Suppressor macrophage treated with lipopolysaccharide for 1 hour (primary cell): ENCODE measurements at places on chromosomes 4 and X.
A peak's percentile ranks its signal among the peaks of the same experiment; 100 is the strongest.

- DNase-seq: no peak
Observed at GRCh38 chr4:69874507-69874906, 14.6 kb upstream of the SULT1E1 start.

DNA sequence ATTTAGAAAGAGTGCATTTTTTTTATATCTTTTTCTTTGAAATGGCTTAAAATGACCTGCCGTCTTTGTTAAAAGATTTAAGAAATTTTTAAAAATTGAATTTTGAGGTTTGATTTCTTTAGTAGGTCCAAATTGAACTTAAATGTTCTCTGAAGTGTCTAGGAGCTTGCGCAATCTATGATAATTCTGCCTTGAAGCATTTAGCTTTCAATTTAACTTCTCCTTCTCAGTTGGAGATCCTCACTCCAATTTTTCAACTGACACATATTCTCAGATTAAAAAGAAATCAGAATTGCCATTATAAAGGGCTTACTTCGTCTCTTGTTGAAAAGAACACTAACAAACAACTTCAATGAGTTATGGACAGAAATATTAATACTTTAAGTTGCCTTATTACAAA is 273.5 kb downstream of the TMA16 start:
- peak; percentile 45 for DNase-seq

GRCh38 chr4:82697561-82697960 is 101.0 kb downstream of the SCD5 start:
- DNase-seq: no peak

GRCh38 chr4:10460313-10461047 is 3.3 kb upstream of the ZNF518B start:
- no peak for DNase-seq

- DNase-seq: peak; percentile 60
Observed at GRCh38 chr4:145909281-145909715, 29.3 kb downstream of the ZNF827 start.

DNA sequence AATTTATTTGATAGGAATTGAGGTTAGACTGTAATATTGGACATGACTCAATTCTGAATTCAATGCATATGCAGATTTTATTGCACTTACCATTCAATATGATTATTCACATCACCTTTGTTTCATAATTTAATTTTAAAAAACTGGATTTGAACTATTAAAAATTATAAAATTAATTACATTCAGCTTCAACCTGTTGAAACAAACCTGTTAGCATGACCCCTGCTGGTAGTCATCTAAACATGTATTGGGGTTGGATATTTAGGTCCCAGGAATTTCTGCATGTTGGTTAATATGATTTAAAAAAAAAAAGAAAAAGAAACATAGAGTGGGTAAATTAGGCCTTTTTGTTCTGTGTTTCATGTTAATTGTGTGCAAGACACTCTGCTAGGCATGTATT is 85.9 kb downstream of the ARSJ start:
- DNase-seq: no peak

DNA sequence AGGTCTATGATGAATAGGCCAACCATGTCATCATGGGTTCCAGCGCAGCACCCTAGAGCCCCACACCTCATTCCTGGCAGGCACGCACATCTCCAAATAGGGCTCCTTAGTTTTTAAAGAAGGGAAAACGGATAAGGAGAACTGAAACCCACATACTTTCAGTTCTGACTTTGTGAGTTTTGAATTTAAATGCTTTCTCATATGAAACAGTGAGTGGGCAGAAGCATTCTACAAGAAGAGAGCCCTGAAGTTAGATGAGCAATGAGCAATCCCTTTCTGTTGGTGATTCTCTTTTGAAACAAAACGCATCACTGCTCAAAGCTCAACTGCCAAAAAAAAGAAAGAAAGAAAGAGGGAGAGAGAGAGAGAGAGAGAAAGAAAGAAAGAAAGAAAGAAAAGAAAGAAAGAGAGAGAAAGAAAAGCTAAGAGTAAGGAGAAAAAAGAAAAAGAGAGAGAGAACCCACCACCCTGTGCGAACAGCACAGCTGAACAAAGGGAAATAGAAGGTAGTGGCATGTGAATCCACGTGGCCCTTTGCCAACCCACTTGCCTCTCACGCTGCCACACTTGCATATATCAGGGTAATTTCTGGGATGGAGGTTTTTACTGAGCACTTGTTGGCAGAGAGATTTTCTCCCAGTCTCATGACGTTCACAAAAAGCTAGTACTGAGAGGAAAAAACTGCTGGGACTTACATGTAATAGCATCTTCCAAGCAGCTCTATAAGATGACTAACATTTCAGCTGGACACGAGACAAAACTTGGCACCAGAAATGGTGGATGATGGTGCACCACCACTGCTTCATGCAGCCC is 31.0 kb downstream of the TMSB4X start:
- peak; percentile 86 for DNase-seq

DNA sequence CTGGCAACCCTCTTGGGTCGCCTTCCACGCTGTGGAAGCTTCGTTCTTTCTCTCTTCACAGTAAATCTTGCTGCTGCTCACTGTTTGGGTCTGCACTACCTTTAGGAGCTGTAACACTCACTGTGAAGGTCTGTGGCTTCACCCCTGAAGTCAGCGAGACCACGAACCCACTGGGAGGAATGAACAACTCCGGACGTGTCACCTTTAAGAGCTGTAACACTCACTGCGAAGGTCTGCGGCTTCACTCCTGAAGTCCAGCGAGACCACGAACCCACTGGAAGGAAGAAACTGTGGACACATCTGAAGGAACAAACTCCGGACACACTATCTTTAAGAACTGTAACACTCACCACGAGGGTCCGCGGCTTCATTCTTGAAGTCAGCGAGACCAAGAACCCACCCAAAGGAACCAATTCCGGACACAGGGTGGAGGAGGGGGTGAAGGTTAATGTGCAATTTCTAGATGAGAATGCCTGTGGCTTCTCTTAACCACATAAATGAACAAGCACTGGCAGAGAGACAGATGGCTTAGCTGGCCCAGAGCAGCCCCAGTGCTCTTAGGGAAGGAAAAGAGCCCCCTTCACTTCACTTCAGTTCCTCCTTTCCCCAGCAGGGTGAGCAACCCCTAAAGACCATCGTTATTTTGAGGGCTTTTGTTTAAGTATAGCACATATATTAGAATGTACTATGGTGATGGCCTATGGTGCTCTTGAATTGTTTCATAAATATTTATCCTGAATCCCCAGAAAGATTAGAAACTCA is 73.0 kb downstream of the LUZP4 start:
- no peak for DNase-seq

DNA sequence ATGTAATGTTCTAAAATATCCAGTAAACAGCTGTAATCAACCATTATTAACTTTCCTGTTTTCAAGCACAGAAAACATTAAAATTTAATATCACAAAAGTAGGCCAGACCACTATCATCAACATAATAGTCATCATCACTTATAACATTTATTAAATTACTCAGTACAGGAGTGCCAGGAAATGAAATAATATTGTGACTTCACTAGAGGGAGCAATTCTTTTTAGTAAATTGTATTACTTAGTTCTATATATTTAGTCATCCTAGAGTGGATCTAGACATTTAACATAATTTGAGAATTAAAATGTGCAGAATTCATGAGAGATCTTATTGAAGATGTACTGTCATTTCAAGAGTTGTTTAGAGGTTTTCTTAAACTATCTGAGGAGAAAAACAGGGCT is 33.6 kb downstream of the PITX2 start:
- DNase-seq: no peak

DNA sequence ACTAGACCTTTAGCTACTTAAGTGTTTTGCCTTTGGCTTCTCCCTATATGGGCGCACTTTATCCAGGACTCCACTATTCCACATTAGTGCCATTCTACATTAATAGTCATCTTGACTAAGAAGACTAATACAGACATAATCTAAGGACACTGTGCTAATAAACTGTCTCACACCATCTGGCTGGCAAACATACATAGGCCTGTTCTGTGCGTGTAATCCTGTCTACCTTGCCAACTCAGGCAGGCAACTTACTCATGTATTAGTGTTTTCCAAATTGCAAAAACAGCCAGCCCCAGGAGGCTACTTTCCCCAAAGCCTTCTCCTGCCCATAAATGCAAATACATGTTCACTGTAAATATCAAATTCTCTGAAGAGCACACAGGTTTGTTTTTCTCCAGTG is 587.3 kb downstream of the TMA16 start:
- DNase-seq: no peak

DNA sequence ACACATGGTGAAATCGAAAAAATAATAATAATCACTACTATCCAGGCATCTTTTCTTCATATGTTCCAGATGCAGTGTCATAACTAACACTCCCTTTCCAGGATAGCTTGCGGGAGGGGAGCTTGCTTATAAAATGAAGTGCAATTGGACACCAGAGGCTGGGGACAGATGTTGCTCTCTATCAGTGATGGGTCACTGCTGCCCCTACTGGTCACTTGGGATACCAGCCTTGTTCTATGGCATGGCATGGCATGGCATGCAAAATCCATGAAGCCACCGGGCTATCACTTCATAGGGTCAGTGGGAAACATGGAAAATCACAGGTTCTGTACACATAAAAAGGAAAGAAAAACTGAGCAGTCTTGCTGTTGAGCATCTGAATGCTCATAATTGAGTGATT is 168.1 kb downstream of the GLRA2 start:
- DNase-seq: no peak

DNA sequence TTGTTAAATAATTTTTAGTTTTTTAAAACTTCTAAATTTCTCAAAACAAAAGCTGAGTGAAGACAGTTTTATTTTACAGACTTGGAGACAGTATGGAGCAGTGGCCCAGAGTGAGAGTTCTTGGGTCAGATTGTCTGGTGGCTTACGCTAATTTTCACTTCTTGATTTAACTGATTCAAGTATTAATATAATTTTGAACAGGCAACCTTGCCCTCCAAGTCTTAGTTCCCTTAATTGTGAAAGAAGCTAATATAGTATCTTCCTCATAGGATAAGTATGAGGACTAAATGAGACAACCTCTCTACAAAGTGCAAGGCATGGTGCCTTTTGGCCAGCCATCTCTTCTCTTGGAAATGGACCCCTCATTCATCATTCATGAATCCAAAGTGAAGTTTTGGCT is 25.4 kb downstream of the ATP7A start:
- peak; percentile 37 for DNase-seq

GRCh38 chr4:1582227-1582626 is 101.9 kb downstream of the FAM53A start:
- no peak for DNase-seq

DNA sequence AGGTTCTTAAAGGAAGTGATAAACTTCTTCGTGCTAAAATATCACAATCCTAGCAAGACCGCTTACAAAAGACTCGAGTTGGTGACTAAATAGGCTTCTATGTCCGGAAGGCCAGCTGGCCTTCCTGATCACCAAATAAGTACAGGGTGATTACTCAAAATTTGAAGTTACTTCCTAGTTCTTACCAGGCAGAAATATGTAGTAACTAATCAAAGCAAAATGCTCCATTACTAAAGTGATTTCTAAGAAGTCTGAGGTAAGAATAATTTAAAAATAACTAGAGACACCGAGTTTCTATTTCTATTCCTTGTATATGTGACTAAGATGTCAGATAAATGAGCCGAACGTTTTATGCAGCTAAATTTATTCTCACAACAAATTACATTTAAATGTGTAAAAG is 62.2 kb downstream of the NSUN7 start:
- DNase-seq: peak; percentile 93

DNA sequence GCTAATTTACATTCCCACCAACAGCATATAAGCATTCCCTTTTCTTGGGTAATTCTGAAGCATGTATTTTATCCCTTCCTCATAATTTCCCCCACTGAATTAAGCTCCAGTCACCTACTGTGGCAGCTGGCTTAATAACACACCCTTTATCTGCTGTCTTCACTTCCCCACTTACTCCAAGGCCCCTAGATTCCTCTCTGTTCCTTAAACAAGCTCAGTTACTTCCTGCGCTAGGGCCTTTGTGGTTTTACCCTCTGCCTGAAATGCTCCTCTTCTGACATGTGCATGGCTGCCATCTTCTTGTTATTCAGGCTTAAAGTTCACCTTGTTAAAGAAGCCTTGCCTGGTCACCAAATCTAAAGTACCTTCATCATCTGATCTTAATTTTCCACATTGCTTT is 47.2 kb upstream of the RPS6KA3 start:
- DNase-seq: peak; percentile 39

DNA sequence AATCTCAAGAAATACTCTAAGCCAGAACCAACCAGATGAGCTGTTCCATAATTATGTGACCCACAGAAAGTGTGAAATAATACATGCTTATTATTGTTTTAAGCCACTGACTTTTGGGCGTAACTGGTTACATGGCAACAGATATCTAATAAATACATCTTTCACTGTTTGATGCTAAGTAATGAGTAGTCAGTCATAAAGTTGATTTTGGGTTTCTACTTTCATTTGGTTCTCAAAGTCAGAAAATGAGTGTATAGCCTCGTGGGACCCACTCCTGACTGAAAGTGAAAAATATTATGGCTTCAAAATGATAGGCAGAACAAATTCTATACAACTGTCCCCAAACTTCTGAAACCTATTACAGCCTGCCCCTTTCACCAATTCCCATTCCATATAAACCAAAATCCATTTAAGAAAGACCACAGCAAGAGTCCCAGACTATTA is 88.0 kb upstream of the CBR4 start:
- no peak for DNase-seq

DNA sequence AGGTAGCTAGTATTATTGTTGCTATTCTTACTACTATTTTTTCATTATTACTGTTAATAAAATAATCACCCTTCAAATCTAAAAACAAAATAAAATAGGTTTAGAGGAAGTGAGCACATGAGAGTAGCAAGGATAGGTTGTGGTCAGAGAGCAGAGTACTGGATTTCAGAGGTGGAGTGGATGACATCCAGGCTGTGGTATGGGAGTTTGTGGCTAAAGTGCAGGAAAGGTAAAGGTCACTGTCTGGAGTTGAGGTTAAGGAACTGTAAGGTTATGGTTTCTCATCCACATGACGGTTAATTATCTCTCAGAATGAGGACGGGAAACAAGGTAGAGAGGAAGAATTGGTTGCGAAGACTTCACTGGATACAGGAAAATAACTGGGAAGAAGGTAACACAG is 27.7 kb downstream of the STEEP1 start:
- no peak for DNase-seq

DNA sequence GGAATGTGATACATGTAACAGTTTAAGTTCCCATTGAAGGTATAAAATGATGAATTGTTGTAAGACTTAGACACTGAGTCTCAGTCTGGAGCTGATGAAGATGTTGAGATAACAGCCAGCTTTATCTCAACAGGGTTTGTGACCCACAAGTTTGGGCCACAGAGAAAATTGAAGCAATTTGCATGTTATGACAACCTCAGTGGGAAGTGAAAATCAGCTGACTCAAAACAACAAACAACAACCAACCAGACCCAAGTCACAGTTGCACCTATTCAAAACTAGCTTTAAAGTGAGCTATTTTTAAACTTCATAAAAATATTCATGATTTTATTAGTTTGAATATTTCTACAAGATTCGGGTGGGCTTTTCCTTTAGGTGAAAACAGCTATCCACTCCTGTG is 8.0 kb downstream of the SFRP2 start:
- DNase-seq: no peak
